Thyroid gland (tissue), 4 donors: ENCODE measurements at places on chromosomes 3 and 15.

DNA sequence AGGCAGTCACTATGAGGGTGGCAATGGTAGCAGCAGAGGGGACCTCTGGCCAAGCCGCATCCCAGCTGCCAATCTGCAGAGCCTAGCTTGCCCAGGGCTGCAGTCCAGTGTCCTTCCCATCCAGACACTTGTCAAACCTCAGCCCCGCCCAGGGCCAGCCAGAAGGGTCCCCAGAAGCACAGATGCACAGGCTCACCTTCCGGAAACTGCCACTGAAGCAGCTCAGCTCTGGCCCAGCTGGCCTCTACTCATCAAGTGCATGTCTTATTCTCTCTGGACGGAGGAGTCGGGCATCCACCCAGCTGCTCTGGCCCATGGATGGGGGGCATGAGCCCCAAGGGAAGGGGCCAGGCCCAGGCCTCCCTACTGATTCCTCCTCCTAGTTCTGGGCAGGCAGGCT is 69.2 kb downstream of the DNAJB8 start:
- H3K36me3 ChIP-seq, result no peaks in the 10 kb centered on the region
- H3K27ac ChIP-seq, result no peak overlapping the region
- no peaks in the 10 kb centered on the region for H3K27me3 ChIP-seq
- DNase-seq, result no peak
- no peaks in the 10 kb centered on the region for H3K4me1 ChIP-seq
- no peak overlapping the region for H3K4me3 ChIP-seq

DNA sequence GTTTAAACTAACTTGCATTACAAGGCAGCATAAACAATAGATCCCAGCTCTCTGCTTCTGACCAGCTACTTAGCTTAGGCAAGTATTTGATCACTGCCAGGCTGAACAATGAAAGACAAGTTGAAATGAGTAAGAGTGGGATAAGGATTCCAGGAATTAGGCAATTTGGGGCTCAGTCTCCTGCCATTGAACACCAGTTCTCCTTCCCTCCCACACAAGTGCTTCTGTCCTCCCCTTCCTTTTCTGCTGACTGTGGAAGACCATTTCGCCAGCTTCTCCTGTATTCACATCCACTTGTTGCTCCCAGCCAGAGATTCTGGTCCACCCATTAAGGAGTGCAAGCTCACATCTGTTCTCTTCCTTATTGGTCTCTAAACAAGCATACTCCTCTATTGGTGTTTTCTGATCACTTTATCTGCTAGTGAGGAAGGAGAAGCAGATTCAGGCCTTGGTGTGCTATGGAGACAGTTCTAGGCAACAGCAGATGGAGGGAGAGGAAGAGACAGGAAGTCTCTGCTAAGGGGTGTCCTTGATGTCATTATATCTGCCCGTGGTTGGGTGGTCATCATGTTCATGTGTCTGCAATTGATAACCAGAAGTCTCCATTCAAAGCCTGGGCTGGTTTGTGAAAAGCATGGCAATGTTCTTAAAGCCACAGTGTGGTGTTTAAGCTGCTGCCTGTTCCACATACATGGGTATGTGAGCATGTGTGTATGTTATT is 121.5 kb downstream of the PLCL2 start:
- H3K27me3 ChIP-seq, result no peaks in the 10 kb centered on the region
- H3K4me3 ChIP-seq, result no peak overlapping the region
- H3K36me3 ChIP-seq, result no peaks in the 10 kb centered on the region
- DNase-seq, result no peak

- H3K27ac ChIP-seq, result peak within 1 kb of the TSS; percentile 60
- no peaks in the 10 kb centered on the region for H3K27me3 ChIP-seq
- no peaks in the 10 kb centered on the region for H3K36me3 ChIP-seq
- H3K4me3 ChIP-seq, result peak within 1 kb of the TSS; percentile 14
Observed at GRCh38 chr3:129001101-129001805, at the start of gene EFCC1. Gene EFCC1, plus strand, starts transcription at chr3:129001304. Its CDS starts 325 bp downstream, at chr3:129001629.

DNA sequence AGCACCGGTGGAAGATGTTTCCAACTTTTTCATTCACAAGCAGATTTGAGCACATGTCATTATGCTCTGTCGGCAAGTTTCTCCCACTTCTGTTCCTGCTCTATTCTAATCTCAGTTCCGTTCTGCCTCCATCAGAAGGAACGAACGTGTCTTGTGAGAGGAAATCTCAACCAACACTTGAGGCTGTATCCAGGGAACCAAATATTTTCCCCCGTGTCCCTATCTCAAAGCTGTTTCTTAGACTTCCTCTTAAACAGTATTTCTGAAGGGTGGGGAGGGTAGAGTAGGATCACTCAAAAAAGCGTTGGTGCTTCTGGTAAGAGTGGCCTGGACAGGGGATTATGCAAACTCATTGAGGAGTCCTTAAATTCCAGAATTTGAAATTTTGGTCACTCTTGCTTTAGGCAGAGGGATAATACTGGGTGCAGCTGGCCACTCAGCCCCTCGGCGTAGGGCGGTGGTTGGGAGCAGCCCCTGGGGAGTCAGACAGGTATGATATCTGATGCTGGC is 54.9 kb downstream of the FRMD4B start:
- peak overlapping the region; percentile 54 for H3K27ac ChIP-seq
- DNase-seq, result peak; percentile 46
- no peak overlapping the region for H3K4me3 ChIP-seq
- no peaks in the 10 kb centered on the region for H3K27me3 ChIP-seq
- peaks cover 49% of the 10 kb centered on the region for H3K4me1 ChIP-seq
- no peaks in the 10 kb centered on the region for H3K36me3 ChIP-seq

GRCh38 chr3:132694991-132695390 is 27.2 kb downstream of the NPHP3 start:
- no peak for DNase-seq
- no peak overlapping the region for H3K4me3 ChIP-seq
- H3K27me3 ChIP-seq, result no peaks in the 10 kb centered on the region
- H3K27ac ChIP-seq, result no peak overlapping the region
- H3K36me3 ChIP-seq, result peaks cover 47% of the 10 kb centered on the region

DNA sequence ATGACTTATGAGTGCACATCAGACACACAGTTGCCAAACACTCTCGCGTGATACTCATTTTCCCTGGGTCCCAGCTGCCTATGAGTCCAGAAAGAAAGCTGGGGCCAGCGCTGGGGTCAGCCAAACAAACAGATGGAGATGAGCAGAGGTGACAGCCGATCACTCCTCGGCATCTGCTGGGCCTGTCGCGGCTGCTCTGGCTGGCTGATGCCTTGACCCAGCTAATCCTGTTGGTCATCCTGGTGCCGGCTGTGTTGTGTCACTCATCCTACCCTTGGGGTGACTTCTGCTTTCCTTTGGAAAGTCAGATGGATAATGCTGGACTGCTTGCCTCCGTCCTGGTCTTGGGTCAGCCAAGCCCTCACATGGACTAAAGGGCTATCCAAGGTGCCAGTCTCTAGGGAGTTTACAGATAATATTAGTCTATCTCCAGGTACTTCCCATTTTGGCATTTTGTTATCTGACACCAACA is 105.3 kb upstream of the PDZRN3 start:
- H3K27ac ChIP-seq, result no peak overlapping the region
- H3K4me3 ChIP-seq, result no peak overlapping the region
- no peaks in the 10 kb centered on the region for H3K4me1 ChIP-seq
- no peaks in the 10 kb centered on the region for H3K36me3 ChIP-seq

GRCh38 chr15:39415634-39416033 is 165.2 kb upstream of the THBS1 start:
- no peak overlapping the region for H3K4me3 ChIP-seq
- no peaks in the 10 kb centered on the region for H3K4me1 ChIP-seq
- H3K27ac ChIP-seq, result no peak overlapping the region
- H3K27me3 ChIP-seq, result no peaks in the 10 kb centered on the region
- H3K36me3 ChIP-seq, result no peaks in the 10 kb centered on the region

DNA sequence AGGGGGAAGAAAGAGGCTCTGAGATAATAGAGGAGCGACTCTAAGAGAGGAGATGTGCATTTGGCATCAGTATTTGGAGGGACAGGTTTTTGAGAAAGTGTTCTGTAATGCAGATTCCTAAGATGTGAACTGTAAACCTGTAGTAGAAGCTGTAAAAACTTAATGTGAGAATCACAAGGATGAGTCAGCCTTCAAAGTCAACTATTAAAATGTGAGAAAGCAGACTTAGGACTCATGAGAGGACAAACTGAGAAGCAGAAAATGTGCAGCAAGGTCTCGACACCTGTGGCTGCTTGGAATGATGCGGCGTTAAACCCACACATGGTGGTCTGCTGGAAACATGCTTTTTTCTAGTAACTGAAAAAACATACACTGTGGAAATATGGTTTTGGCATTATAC is 36.0 kb downstream of the USP13 start:
- no peak overlapping the region for H3K27ac ChIP-seq
- H3K4me3 ChIP-seq, result no peak overlapping the region
- no peaks in the 10 kb centered on the region for H3K27me3 ChIP-seq
- H3K4me1 ChIP-seq, result peaks cover 14% of the 10 kb centered on the region

DNA sequence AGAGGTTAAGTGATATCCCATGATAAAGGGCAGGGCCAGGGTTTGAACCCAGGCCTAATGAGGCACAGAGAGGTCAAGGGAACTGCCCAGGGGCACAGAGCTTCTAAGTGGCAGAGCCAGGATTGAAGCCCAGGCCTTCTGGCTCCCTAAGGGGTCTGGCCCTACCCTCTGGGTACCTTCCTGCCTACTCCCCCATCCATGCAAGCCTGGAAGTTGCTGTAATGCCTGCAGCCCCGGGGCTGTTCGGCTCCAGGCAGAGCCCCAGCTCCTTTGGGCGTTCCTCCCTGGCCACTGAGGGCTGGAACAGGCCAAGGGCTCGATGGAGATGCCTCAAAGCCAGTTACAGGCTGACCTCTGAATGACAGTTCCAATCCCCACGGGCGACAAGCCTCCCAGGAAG is 4.5 kb downstream of the GRIP2 start:
- H3K27me3 ChIP-seq, result no peaks in the 10 kb centered on the region
- DNase-seq, result no peak
- H3K36me3 ChIP-seq, result no peaks in the 10 kb centered on the region
- H3K27ac ChIP-seq, result no peak overlapping the region
- H3K4me3 ChIP-seq, result no peak overlapping the region
- no peaks in the 10 kb centered on the region for H3K4me1 ChIP-seq

DNA sequence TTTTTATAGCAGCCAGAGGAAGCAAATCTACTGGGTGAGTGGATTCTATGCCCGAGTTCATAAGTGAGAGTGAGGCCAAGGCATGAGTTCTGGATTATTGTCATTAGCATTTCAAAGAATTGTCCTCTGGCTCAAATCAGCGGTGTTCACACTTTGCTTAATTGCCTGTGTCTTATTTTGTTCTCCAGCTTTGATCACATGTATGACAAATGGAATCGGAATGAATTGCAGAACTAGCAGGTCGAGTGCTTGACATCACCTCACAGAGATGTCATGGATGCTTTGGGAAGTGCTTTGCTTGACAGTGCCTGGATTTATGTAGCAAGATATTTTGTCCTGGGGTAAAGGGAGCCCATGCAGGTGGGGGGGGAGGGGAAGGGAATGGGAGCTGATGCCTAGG is 68.0 kb downstream of the SH3GL3 start:
- no peak for DNase-seq
- no peaks in the 10 kb centered on the region for H3K4me1 ChIP-seq
- no peak overlapping the region for H3K27ac ChIP-seq
- no peaks in the 10 kb centered on the region for H3K36me3 ChIP-seq

GRCh38 chr3:121436074-121436473 is 109.7 kb downstream of the POLQ start:
- no peak overlapping the region for H3K27ac ChIP-seq
- no peaks in the 10 kb centered on the region for H3K27me3 ChIP-seq
- peaks cover 6% of the 10 kb centered on the region for H3K4me1 ChIP-seq
- no peaks in the 10 kb centered on the region for H3K36me3 ChIP-seq
- H3K4me3 ChIP-seq, result no peak overlapping the region

GRCh38 chr3:71117572-71118247 is 465.8 kb downstream of the FOXP1 start:
- peak; percentile 22 for DNase-seq
- no peaks in the 10 kb centered on the region for H3K36me3 ChIP-seq
- H3K4me1 ChIP-seq, result peaks cover 33% of the 10 kb centered on the region
- H3K27ac ChIP-seq, result no peak overlapping the region

DNA sequence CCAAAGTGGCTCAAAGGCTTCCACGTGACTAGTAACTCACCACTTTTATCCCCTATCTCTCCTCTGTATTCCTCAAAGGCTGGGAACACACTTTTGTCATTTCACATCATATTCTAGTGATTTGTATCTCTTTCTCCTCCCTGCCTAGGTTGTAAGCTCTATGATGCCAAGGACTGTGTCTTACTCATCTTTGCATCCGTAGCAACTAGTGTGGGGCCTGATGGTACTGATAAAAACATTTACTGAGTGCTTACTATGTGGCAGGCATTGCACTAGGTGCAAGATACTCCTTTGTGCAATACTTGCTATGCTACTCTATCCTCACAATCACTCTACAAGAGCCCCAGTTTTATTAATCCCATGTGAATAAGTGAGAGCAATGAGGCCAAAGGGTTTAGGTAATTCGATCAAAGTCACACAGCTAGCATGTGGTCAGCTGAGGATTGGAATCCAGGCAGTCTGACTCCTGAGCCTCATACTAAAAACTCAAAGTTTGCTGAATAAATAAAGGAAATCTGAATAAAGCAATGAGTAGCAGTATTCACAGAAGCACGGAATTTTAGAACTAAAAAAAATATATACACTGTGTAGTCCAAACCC is 342.6 kb upstream of the ICE2 start:
- H3K27me3 ChIP-seq, result no peaks in the 10 kb centered on the region
- H3K4me3 ChIP-seq, result no peak overlapping the region
- no peak for DNase-seq
- no peaks in the 10 kb centered on the region for H3K36me3 ChIP-seq
- H3K4me1 ChIP-seq, result peaks cover 5% of the 10 kb centered on the region
- no peak overlapping the region for H3K27ac ChIP-seq

DNA sequence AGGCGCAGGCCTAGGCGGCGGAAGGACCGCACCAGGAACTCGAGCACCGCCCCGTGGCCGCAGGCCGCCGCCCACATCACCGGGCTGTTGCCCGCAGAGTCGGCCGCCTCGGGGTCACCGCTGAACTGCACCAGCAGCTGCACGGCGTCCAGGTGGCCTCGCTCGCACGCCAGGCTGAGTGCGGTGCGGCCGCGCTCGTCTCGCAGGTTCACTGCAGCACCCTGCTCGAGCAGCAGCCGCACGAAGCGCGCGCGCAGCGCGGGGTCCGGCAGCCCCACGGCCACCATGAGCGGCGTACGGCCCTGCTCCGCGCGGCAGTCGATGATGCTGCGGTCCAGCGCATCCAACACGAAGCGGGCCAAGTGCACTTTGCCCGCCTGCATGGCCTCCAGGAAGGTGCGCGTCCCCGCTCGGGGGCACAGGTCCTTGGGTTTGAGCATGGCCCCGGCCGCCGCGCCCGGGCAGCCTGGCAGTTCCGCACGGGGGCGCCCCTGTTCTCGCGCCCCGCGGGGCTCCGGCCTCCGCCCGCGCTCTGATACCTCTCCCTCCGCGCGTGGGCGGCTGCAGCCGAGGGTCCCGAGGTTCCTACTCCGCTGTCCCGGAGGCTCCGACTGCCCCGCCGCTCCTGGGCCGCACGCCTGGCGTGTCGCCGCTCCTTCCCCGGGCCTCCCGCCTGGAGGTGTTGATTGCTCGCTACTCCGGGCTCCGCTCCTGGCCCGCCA is 556 bp downstream of the ANKRD63 start:
- H3K36me3 ChIP-seq, result no peaks in the 10 kb centered on the region
- peaks cover 49% of the 10 kb centered on the region for H3K4me1 ChIP-seq
- peak; percentile 48 for DNase-seq
- no peak overlapping the region for H3K4me3 ChIP-seq
- H3K27ac ChIP-seq, result no peak overlapping the region
- peaks cover 15% of the 10 kb centered on the region for H3K27me3 ChIP-seq

- no peak overlapping the region for H3K4me3 ChIP-seq
- DNase-seq, result no peak
Observed at GRCh38 chr3:151806838-151807237, 7.1 kb upstream of the AADAC start.
